AG04449 (cell line): ENCODE measurements at places on chromosomes 7 and 10.

- no peak for DNase-seq
Measured at GRCh38 chr10:102010961-102011360, 45.0 kb downstream of the ARMH3 start.

DNA sequence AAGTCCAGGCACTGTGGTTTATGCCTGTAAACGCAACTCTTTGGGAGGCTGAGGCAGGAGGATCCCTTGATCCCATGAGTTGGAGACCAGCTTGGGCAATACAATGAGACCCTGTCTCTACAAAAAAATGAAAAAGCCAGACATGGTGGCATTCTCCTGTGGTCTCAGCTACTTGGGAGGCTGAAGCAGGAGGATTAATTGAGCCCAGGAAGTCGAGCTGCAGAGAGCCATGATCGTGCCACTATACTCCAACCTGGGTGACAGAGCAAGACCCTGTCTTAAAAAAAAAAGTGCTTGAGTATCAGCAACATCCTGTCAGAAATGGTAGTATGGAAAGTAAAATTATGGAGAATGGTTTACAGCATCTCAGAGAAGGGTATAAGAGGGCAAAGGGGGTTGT lies 11.6 kb downstream of the APBB1IP start:
- no peak for DNase-seq

DNA sequence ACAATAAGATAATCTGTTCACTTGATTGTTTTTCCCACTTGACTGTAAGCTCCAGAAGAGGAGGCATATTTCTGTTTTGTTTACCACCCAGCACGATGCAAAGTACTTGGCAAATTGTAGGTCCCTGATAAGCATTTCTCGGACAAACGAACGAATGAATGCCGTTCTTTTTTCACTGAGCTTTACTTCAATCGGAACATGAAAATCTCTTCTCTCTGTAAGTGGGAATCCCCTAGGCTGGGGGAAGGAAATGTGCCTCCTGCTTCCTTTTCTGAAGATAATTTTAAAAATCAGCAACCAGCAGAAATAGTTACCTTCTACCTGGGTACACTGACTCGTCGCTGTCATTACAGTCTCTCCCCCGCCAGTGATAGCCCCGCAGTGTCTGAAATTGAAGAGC lies 102.9 kb downstream of the AOAH start:
- DNase-seq, result no peak

DNA sequence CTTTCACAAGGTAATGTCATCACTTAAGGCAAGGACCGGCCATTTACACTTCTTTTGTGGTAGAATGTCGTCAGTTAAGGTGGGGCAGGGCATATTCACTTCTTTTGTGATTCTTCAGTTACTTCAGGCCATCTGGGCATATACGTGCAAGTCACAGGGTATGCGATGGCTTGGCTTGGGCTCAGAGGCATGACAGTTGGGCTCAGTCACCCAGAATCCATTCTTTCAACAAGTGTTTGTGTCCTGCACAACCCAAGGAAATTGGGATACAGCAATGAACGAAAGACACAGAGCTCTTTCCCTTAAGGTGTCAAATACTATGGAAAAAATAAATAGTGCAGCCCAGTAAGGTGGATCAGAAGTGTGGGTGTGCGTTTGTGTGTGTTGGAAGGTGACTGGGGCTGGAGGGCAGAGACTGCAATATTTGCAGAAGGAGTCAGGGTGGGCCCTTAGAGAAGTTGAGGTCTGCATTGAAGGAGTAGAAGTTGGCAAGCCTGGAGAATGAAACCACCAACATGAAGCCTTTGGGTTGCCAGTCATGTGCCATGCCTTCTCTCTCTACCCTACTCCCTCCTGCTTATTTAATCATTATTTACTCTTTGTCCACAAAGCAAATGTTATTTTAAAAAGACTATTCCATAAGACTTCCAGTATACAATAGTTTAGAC lies 222.8 kb upstream of the PRKCQ start:
- no peak for DNase-seq

GRCh38 chr7:84110400-84110799 lies 84.2 kb downstream of the SEMA3A start:
- no peak for DNase-seq

- DNase-seq, result no peak
Measured at GRCh38 chr10:96641396-96642295, 54.8 kb upstream of the TM9SF3 start.

GRCh38 chr10:1114315-1114714 lies 58.1 kb downstream of the WDR37 start:
- DNase-seq, result no peak

- DNase-seq, result no peak
Measured at GRCh38 chr10:90484518-90484917, 373.3 kb downstream of the HTR7 start.

DNA sequence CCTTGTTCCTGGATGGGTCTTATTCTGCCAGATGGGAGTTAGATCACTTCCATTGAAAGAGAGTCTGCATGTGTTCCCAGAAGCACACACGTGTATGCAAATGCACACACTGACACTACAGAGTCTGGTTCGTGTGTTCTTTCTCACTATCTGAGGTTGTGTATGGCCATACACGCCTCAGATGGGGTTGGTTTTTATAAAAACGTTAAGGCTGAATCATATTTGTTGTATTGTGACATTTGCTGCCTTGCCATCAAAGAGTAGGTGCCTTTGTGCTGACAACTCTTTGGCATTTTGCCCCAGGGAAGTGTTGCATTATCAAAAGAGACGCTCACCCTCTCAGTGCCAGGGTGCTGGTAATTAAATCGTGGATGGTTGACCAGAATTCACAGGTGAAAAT lies 37.7 kb upstream of the HDAC9 start:
- DNase-seq, result no peak

- DNase-seq, result no peak
Measured at GRCh38 chr10:124298891-124299290, 119.8 kb downstream of the OAT start.

GRCh38 chr10:131556061-131556896 lies 244.8 kb upstream of the TCERG1L start:
- DNase-seq, result no peak

DNA sequence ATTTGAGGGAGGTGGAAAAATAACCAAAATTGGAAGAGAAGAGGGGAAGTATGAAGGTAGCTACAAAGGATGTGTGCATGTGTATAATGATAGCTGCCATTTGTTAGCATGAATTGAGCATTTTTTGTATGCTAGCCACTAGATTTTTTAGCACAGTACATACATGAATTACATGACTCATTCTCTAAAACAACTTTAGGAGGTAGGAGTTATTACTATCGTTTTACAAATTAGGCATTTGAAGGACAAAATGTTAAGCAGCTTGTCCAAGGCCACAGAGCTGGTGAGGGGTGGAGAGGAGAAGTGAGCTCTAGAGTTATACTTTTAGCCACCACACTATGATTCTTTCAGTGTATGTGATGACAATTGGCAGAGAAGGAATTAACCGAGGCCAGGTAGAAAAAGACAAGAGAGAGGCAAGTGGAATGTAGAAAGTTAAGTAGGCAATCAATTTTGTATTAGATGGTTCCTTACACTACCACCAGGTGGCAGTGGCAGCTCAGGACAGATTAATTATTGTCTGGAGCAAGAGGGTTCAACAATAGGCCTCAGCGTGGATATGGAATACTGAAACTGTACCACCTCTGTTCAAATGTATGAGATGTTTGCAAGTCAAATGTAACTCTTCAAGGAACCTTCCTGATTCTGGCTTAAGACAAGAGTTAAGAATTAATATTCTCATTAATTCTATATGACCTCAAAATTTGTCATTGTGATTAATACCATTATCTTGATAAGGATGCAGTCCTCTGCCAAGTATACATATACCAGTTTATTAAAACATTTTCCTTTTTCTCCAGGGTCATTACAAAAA lies 128.0 kb downstream of the MBL2 start:
- DNase-seq, result no peak

- DNase-seq, result no peak
Measured at GRCh38 chr7:137829337-137829992, 17.3 kb downstream of the DGKI start.

DNA sequence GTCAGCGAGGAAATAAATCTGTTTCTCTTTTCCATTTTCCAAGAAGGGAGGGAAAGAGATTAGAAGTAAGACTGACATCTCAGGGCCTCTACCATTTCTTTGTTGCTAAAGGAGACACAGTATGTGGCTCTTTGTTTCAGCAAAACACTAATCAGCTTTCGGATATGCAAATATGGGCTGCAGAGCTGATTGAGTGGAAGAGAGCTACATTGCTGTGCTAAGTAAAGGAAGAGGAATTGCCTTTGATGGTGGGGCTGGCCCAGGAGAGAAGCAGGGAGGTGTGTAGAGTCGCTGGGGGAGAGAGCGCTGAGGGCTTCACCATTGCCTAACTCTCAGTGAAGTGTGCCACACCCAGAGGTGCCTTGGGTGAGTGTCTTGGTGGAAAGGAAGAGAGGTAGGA lies 284.8 kb downstream of the SDK1 start:
- DNase-seq, result no peak

- no peak for DNase-seq
Measured at GRCh38 chr7:141945356-141945755, 1.4 kb downstream of the CLEC5A start.

DNA sequence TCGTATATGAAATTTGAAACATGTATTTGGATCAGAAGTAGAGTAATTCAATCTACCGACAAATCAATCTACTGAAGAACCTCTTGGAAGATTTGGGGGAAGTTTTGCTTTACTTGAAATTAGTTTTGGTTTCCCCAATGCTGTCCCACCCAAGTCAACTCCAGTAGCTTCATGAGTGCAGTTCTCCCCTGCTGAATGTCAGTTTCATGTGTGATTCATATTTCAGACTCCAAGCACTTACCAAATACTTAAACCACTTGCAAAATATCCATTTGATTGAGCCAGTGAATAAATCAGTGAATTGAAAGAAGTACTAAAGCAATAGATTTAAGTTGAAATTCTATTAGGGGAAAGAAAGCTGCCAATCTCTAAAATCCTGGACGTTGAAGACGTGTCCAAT lies 9.3 kb downstream of the CALML5 start:
- no peak for DNase-seq

DNA sequence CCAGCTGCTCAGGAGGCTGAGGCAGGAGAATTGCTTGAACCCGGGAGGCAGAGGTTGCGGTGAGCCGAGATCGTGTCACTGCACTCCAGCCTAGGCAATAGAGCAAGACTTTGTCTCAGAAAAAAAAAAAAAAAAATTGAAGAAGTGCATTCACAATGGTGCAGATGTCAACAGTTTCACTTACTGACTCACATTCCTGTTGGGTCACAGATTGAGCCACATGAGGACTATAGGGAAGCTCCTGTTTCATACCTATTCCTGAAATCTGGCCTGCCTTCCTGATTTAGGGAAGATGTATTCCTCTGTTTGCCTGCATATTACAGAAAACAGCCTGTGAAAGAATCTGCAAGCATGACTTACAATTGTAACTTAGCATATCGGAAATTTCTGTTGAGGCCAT lies 78.2 kb downstream of the AKR1C4 start:
- no peak for DNase-seq

GRCh38 chr10:78288663-78289062 lies 255.0 kb downstream of the RPS24 start:
- DNase-seq, result no peak

GRCh38 chr10:11610826-11611247 lies 613 bp downstream of the USP6NL start:
- DNase-seq, result no peak

- DNase-seq, result no peak
Measured at GRCh38 chr7:142425281-142425680, 167.4 kb upstream of the PRSS58 start.

- peak; percentile 97 for DNase-seq
Measured at GRCh38 chr10:103678178-103678526, 177.2 kb downstream of the SH3PXD2A start.

- no peak for DNase-seq
Measured at GRCh38 chr10:12235796-12236195, 39.8 kb downstream of the CDC123 start.

DNA sequence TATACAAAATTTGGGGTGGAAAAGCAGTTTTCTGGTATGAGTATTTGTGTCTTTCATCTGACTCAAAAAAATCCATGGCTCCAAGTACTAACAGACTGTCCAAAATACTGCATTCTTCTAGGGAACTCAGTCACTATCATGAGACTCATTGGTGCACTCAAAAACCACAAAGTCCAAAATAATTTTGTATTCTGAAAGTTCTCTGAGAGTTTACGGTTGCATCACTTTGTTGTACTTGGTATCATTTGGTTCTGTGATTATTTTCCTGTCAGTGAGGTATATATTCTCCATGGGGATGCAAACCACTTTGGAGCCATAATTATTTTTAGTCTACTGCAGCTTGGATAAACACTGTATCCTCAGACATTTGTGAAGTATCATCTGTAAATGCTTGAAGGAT lies 28.0 kb upstream of the CABCOCO1 start:
- DNase-seq, result no peak

GRCh38 chr7:75995996-75996395 lies 1.6 kb upstream of the TMEM120A start:
- DNase-seq, result no peak

- no peak for DNase-seq
Measured at GRCh38 chr7:18700147-18700546, 204.6 kb downstream of the HDAC9 start.

GRCh38 chr10:2992401-2993198 lies 74.7 kb upstream of the PFKP start:
- no peak for DNase-seq

DNA sequence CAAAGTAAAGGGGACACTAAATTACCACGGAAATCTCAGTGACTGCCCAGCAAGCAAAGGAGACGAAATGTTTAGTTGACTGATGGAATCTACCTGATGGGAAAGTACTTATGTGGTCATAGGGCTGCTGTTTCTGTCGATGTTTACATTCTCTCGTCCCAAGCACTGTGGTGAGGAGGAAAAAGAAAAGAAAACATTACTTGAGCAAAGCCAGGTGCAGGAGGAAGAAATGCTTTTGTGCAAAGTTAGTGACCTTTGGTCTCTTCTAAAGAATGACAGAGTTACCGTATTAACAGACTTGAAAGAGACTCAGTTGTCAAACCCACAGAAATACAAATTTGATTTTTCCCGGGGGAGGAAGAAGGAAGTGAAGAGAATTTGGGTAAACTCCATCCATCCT lies 43.3 kb upstream of the FMC1 start:
- no peak for DNase-seq

- no peak for DNase-seq
Measured at GRCh38 chr7:151740081-151740851, 136.6 kb downstream of the PRKAG2 start.

GRCh38 chr10:76962851-76963250 lies 674.8 kb downstream of the KCNMA1 start:
- DNase-seq, result no peak

- DNase-seq, result no peak
Measured at GRCh38 chr10:93478873-93479272, 3.3 kb downstream of the MYOF start.

- DNase-seq, result no peak
Measured at GRCh38 chr7:200704-201103, 8.3 kb downstream of the FAM20C start.

DNA sequence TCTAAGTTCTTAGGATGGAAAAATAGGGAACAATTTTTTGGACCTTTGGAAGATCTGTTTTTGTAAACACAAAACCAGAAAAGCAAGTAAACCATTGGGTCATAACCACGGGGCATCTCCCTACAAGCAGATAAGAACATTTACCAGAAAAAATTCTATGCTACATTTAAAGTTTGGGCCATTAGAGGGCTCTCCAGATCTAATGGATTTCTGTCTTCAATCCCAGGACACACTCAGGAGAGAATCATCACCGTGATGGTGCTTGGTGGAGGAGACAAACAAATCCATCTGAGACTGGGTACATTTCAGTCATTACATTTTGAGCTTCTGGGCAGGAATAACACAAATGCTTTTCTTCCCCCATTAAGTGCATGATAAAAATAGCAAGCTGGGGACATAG lies 178.4 kb upstream of the TARP start:
- DNase-seq, result no peak

- no peak for DNase-seq
Measured at GRCh38 chr10:76582531-76582930, 1055.1 kb downstream of the KCNMA1 start.

- no peak for DNase-seq
Measured at GRCh38 chr10:92688927-92689662, 660 bp upstream of the HHEX start.
